ENCODE measurements at places on chromosomes 16 and 17.

- DNase-seq = no peak
Observed at GRCh38 chr17:31072186-31072585, 22.6 kb upstream of the NF1 start.

DNA sequence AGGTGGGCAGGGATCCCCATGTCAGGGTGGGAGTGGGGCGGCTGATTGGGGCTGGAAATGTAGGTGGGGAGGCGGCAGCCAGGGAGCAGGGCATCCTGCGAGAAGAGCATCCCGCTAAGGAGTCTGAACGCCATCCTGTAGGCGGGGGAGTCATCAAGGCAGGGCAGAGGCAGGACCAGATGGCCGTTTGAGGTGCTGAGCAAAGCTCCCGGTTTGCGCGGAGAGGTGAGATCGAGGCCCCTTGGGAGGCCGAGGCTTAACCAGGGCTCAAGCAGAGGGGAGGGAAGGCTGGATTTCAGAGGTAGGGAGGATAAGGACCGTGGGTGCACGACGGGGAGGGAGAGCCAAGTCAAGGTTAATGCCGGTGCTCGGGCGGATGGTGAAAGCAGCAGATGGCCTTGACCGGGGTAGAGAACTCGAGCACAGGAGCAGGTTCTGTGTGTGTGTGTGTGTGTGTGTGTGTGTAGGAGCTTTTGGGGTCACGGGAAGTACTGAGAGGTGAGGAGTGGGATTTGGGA, 472 bp upstream of the NME2 start:
- no peak for DNase-seq

DNA sequence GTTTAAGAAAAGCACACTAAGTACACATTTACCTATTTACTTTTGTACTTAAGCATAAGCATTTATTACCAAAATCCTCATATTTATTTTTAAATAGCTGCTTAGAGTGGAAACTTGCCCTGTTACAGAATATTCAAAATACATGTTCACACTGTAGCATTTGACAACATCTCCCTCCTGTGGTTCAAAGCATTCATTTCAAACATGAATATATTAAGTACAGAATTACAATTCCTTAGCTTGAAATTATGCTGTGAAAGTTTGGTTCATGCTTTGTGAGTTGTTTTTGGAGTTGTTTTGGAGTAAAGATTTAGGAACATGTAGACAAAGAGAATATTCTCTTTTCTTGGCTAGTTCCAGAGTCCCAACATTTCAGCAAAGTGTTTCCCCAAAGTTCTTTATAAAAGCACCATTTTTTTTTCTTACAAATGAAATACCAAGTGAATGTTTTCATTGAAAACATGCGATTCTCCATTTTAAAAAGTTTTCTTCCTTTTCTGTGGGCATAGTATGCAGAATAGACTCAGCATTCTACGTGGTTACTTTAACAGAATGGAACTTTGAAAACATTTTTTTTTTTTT, 33.2 kb downstream of the TUBD1 start:
- no peak for DNase-seq

DNA sequence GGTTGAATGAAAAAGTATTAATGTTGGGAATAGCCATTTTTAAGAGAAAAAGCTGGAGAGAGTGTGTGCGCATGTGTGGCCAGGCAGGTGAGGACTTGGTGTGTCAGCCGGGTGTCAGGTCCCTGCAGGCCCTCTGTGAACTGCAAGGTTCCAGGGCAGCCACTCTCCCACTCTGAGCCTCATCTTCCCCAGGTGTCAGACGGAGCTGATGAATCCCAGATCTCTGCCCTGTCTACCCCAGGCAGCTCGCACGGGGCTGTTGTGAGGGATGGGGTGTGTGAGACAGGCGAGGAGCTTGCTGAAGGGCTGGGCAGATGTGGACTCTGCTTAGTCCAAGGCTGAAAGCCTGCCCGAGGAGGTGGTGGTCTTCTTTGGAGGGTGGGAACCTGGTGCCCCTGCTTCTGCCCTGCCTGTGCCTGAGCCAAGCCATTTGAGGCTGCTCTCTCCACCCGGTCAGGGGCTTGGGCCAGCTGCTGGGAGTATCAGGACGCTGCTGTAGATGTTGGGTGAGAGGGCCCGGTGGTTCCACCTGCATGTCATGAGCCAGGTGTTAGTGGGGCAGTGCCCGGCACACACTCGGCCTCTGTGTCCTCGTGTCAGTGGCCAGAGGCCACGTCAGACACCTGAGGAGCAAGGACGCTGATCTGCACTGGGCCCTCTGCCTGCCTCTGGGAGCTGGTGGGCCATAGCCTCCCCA, 122.4 kb downstream of the RAB11FIP4 start:
- no peak for DNase-seq

DNA sequence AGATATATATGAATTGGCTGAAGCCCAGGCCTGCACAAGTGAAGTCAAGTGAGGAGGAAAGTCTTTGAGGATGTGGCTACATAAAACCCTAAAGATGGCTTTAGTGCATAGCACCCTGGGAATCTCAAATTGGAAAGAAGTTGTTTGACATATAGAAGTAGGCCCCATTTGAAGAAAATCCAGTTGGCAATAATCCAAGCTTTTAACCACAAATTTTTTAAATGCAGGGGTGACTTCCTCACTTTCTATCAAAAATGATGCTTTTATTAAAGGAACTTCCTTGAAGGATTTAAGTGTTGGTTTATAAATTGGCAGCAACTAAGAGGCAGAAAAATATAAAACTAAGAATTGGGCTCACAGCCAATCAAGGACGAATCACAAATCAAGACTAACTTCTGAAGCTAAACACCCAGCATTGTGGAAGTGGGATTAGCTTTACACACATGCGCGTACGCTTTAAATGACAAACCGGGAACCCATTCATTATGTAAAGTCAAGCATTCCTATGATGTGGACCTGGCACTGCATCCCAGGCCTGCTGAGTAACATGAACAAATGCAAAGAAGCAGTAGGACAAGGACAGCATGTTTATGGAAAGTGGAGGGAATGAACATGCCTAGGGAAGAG, 63.3 kb downstream of the NOG start:
- DNase-seq = no peak

- DNase-seq = no peak
Observed at GRCh38 chr16:1681032-1681431, 3.0 kb downstream of the JPT2 start.

DNA sequence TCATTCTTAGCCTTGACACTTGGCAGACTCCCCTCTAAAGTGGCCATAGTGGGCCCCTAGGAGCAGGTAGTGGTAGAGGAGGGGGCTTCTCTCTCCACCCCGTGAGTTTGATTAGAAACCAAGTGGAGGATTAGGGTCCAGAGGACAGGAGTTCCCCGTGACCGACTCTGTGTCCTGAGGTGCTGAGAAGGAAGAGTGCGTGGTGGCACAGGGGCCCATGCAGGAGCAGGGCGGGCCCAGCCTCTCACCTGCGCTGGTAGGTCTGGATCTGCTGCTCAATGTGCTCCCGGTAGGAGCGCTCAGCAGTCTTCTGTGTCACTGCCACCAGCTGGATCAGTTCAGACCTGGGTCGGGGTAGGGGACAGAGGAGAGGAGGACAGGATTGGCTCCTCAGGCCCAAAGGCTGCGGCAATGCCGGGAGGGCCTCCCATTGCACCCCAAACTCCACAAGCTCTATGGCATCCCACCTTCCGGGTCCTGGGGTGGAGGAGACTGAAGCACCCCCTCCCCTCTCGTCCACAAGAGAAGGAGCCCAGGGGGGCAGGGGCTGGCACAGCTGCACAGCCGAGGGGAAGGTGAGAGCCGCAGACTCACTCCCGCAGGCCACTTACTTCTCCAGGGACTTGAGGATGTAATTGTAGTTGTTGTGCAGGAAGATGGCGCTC, 6.2 kb downstream of the ZACN start:
- DNase-seq = no peak

DNA sequence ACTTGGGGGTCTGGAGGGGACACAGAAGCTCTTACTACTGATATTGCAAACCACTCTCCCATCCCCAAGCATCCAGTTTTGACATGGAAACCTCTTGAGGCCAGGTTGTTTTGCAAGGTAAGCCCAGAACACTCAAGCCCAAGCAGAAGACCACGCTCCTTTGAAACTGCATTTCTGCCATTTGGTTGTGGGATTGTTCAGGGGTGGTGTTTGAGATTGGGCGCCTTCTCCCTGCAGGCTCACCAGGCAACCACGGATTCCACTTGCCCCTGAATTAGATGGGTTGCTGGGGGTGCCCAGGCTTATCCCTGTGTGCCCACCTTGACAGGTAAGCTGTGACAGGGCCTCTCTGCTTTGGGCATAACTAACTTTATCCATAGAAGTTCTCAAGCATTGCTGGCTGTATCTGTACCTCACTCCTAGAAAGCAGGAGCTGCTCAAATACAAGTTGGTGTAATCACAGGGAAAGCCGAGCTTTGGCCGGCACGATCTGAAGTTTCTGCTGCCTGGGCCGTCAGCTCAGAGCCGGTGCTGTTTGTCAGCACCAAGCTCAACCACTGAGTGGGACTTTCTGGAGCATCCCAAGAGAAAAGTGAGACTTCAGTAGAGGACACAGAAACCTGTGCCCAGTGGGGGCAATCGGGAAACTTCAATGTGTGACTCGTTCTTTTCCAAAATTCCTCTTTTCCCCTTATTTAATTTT, 93.6 kb downstream of the CYLD start:
- peak; percentile 47 for DNase-seq

DNA sequence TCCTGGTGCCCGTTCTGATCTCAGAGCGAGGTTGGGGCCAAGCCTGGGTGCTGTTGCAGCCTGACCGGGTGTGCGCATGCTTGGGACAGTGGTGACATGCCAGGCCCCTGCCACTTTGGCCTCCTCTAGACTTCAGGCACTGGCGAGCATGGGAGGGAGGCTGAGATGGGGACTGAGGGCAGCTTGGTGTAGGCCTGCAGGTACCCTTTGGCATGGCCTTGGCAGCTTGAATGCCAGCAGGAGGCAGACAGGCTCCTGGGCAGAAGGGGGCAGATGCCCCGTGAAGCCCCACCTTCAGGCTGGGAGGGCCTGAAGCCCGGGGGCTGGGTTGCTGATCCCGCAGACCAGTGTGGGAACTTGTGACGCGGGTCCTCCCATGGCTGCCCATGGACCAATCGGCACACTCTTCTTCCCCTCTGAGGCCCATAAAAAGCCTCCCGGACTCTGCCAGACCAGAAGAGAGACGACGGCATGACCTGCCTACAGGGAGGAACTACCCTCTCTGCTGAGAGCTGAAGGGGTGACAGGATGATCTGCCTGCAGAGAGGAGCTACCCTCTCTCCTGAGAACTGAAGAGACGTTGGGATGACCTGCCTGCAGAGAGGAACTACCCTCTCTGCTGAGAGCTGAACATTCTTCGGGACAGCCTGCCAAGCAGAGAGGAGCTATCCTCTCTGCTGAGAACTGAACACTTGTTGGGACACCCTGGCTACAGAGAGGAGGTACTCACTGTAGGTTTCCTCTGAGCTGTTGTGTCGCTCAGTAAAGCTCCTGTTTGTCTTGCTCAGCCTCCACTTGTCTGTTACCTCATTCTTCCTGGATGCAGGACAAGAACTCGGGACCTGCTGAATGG, 17.5 kb downstream of the RHOT1 start:
- DNase-seq = no peak

- no peak for DNase-seq
Observed at GRCh38 chr17:50627782-50628601, 6.7 kb upstream of the ABCC3 start.

DNA sequence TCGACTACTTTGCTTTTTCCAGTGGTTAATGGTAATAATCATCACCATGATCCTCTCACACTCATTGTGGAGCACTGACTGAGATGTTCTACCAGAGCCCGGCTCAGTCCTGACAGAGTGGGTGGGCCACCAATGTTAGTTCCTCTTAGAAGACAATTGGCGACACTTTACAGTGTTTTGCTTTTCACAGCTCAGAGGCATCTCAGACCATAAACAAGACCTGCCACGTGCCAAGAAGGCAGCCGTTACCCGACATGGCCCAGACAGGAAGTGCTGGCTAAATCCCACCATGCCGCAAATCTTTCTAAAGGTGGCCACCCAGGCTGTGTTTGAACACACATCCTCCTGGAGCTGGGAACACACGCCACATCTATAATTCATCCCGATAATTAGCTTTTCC, 103.7 kb downstream of the XYLT1 start:
- DNase-seq = no peak

DNA sequence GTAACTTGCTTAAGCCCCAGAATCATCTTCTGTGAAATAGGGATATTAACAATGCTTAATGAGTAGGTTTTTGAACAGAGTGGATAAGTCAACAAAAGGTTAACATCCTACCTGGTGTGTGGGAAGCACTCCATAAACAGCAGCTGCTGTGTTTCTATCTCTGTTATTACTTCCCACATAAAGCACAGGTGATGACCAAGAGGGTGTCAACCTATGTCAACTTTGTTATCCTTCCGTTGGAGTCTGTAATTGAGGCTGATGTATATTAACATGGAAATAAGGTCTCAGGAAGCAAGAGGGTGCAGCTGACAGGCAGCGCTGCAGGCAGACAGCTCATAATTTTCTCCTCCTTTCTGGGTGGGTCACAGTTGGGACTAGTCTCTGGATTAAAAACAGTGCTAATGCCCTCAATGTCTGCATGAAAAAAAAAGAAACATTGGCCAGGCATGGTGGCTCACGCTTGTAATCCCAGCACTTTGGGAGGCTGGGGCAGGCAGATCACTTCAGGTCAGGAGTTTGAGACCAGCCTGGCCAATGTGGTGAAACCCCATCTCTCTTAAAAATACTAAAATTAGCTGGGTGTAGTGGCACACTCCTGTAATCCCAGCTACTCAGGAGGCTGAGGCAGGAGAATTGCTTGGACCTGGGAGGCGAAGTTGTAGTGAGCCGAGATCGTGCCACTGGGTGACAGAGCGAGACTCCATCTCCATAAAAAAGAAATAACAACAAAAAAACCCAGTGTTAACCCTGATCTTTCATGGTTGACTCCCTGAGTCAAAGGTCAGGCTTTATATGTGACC, 269.6 kb downstream of the SNX29 start:
- DNase-seq = no peak

- no peak for DNase-seq
Observed at GRCh38 chr17:48892940-48893645, 506 bp downstream of the ATP5MC1 start.

DNA sequence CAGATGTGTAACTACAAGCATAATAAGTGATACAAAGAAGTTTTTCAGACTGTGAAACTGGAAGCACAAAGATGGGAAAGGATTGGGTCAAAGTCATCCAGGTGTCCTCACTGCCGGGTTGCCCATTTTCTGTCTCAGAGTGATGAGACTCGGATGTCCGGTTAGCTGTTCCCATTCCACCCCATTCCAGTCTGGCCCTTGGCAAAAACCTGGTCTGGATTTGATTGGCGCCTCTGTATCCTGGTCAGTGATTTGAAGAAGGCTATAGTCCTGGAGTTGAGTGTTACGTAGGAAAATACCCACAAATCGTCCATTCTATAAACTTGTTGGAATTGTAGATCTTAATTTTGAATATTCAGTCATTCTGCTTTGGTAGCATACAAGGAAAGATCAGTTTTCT, 19.9 kb upstream of the PHKG2 start:
- DNase-seq = no peak

GRCh38 chr16:85527767-85528297, 85.3 kb upstream of the GSE1 start:
- no peak for DNase-seq

- no peak for DNase-seq
Observed at GRCh38 chr17:57662041-57662440, 83.1 kb downstream of the CCDC182 start.

Data from head of caudate nucleus (tissue), 42 donors.